NCI-H2029 treated with DMSO at 0.1 percent for 48 hours (cell line): ENCODE measurements at places on chromosomes 16 and 17.

DNA sequence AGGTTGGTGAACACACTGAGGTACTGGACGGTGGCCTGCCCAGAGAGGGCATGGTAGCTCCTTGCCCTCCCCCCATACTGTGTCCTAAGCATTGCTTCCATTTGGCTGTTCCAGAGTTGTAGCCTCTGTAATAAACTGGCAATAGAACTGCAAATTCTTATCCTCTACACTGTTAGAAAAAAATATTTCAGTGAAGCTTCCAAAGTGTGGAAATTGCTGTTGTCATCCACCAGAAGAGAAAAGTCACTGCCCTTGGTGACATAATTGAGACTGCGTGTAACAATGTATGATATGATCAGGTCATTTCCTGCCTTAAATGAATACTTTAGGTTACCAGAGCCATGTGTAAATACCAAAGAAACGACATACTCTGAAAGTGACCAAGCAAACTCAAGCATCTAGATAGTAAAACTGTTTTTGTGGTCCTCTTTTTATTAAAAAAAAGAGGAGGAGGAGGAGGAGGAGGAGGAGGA is 65.9 kb downstream of the CEP95 start:
- no peak for DNase-seq

DNA sequence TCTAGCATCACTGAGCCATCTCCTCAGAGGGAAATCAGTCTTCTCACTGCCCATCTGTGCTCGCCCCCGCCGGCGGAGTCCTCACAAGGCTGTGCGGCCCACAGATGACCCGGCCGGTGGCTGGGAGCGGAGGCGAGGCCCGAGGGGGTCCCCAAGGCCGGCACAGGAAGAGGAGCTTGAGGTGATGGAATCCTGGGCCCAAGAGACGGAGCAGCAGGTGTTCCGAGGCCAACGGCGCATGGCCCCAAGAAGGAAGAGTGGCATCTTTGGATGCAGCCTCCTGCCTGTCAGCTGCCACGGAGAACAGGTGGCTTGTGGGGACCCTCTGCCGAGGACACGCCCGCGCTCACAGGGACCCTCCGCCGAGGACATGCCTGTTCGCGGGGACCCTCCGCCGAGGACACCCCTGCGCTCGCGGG is 72.7 kb upstream of the GNG13 start:
- no peak for DNase-seq

GRCh38 chr17:18967916-18968315 is 16.0 kb downstream of the SLC5A10 start:
- no peak for DNase-seq

GRCh38 chr17:58273453-58274104 is 7.2 kb downstream of the MPO start:
- DNase-seq, result no peak

GRCh38 chr17:77320485-77321256 is 179.9 kb downstream of the SEC14L1 start:
- DNase-seq, result no peak

DNA sequence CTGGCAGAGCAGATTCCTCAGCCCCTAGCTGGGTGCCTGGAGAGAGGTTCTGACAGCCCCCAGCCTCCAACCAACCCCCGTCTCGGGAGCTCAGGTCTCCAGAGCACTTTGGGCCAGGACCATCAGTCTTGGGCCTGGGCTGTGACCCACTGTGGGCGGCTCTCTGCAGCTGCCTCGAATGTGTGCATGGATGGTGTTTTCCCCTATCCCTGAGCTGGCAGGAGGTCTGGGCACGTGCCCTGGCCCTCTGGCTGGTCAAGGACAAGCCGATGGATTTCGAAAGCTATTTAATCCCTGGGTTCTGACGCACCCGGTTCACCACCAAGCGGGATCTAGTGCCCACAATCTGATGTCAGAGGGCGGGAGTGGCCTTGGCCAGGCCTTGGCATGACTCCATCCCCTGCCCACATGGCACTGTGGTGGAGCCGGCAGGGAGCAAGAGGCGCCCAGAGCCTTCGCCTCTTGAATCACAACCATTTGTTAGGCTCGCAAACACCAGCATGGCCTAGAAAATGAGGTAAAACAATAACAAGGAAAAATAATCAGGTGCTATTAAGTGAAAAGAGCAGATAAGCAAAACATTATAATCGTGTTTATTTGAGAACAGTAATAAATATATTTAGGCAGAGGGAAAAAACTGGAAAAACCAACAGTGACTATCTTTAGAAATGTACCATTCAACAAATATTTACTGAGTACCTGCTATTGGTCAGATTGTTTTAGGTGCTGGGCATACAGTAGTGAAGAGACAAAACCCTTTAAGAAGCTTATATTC is 69.3 kb upstream of the TOB1 start:
- DNase-seq, result no peak

DNA sequence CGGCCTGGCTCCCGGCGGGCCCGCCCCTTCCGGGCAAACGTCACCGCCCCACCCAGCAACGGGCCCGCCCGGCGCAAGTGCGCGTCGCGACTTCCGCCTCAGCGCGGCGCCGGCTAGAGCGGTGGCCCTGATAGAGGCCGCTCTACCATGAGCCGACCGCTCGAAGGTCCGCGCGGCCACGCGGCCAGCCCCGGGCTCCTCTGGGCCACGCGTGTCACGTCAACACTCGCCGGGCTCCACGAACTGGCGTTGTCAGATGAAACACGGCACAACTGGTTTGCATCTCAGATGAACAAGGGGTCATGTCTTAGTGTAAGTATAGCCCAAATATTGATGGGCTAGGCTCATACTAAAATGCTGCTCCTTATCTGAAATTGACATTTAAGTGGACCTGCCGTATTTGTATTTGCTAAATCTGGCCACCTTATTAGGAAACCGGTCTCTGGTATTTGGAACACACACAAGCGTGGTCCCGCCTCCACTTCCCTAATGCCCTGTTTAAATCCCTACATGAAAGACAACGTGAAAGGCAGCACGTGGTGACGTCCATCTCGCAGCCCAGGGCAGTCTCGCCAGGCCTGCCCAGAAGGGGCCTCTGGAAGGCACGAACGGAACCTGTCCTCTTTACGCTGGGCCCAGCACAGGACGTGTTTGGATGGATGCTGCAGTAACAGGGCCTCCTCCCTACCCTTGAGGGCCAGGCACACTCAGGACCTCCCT is at the start of gene ZNF598:
Gene ZNF598 (minus strand): TSS at position 31 of the 720 bp plus-strand sequence.
- peak; percentile 26 for DNase-seq

DNA sequence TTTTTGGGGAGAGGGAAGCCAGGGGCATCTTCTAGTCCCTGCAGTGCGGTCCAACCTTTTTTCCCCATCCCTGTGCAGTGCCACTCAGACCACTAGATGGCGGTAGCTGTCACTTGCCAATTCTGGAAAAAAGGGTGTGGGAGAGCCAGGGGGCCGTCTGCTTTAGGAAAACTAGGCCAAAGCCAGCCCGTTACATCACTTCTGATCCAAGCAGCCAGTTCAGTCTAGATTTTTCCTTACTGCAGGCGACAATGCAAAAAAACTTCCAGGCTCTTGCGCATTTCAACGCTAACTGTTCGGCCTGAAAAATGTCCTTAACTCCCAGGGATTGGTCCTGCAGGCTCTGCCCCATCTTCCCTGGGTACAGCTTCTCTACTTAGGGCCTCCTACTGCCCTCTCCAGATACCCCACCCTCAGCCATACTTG is 69.2 kb upstream of the CES5A start:
- peak; percentile 12 for DNase-seq

GRCh38 chr17:57259817-57260216 is 3.5 kb downstream of the MSI2 start:
- DNase-seq, result peak; percentile 49

DNA sequence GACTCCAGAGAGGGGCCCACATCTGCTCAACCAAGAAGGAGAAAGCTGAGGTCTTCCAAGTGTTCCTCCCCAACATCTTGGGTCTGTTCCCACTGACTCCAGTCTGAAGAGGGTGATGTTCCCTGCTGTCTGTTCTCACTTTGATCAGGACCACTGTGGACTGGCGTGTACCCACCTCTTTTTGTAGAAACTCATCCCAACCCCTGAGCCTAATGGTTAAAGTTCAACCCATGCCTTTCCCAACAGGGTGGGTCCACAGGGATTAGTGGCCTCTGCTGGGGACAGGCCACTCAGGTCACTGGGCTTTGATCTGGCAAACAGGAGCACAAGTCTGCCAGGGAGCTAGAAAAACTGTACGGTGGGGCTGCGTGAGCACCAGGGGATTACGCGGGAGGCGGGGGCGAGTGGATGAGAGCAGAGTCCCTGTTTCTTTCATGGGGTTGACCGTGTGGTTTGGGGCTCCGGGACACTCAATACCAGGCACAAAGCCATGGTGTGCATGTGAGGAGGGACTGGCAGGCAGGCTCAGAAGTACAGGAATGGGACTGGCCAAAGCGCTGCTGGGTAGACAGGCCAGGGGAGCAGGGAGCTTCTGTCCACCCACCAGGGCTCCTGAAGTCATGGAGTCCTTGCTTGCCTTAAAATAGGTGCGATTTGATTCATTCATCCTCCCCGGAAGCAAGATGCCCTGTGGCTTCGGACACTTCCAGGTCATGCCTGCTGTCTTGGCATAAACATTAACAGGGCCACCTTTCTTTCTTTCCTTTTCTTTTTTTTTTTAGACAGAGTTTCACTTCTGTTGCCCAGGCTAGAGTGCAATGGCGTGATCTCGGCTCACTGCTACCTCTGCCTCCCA is at the start of gene CA5A:
Gene CA5A (minus strand): TSS at position 155 of the 856 bp plus-strand sequence. CDS start 79 bp downstream, at position 76.
- no peak for DNase-seq
